Lower lobe of right lung (tissue), 2 donors: ENCODE measurements at places on chromosomes 1 and 21.
A peak's percentile ranks its signal among the peaks of the same experiment; 100 is the strongest.

- no peak for DNase-seq
Observed at GRCh38 chr1:40064797-40065499, 24.4 kb downstream of the CAP1 start.

DNA sequence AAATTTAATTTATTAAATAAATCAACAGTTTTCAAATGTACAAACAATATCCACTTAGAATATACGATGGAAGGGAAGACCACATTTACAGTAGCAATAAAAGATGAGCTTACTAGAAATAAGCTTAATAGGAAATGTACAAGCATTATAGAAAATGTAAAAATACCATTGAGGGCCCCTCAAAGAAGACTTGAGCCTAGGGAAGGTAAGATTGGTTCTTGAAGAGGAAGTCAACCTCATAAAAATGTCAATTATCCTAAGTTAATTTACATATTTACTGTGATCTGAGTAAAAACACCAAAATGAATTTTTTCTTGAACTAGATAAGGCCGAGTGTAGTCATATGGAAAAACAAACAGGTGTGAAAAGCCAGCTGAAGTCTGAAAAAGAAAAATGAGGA lies 39.7 kb upstream of the TRIM67 start:
- DNase-seq: no peak

- no peak for DNase-seq
Observed at GRCh38 chr1:54137534-54138061, 15.2 kb downstream of the CDCP2 start.

- no peak for DNase-seq
Observed at GRCh38 chr21:44789880-44790279, 11.7 kb downstream of the UBE2G2 start.

DNA sequence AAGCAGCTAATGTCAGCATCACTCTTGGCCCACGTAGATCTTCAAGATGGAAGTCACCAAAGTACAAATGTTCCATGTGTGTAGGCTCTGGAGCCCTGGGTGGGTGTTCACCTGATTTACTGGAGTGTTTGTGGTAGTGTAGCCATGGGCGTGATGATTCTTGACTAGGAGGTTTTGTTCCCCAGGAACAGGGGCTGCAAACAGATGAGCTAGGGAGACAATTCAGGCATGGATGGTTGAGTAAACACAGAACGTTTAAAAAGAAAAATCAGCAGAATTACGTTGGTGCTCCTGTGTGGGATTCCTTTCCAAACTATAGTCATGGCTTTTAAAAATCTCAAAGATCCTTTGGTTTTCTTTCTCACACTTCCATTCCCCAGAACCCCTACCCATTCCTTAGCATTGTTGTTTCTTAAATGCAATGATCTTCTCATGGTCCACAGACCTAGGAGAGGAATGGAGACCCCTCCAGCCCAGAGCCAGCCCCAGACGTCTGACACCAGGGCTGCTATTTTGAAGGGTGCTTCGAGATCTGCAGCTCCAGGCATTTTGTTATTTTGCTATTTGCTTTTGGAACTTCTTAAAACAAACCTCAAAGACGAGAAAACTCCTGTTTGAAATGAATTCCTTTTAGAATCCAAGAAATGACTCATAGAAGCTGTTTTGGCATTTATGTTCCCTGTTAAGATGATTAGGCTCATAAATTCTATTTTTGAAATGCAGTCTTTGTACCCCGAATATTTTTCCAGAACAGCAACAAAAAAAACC lies 115.1 kb downstream of the ETS2 start:
- no peak for DNase-seq

DNA sequence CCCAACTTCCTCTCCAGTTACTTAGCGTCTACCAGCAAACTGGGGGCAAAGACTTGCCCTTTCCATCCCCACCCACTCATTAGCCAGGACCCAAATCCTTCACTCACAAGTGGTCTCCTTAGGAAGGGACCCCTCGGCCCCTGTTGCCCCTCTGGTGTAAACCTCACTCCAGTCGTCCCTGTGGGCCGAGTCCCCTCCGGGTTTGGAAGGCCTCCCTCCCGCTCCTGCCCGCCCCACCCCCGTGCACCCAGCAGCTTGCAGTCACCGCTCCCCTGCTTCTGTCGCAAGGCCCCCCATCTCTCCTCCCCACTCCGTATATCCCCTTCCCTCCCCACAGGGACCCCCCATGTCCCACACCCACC lies 1.2 kb downstream of the EFHD2 start:
- DNase-seq: no peak

- DNase-seq: no peak
Observed at GRCh38 chr1:37433171-37433570, 41.2 kb upstream of the ZC3H12A start.

GRCh38 chr1:226863446-226863845 lies 7.0 kb upstream of the PSEN2 start:
- DNase-seq: no peak

- no peak for DNase-seq
Observed at GRCh38 chr1:50493710-50494109, 70.5 kb upstream of the DMRTA2 start.

DNA sequence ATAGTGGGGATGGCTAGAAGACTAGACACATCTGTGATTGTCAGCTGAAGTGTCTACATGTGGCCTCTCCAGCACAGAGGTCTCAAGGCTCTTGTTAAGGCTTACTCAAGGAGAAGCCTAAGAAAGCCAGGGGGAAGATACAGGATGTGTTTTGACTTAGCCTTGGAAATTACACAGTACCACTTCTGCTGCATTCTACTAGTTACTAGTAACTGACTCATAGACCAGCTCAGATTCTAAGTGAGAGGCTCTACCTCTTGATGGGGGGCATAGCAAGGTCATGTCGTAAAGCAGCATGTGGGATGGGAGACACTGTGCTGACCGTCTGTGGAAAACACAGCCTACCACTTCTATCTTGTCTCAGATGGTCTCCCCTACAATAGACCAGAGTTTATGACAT lies 99.5 kb downstream of the UBE2U start:
- DNase-seq: no peak

DNA sequence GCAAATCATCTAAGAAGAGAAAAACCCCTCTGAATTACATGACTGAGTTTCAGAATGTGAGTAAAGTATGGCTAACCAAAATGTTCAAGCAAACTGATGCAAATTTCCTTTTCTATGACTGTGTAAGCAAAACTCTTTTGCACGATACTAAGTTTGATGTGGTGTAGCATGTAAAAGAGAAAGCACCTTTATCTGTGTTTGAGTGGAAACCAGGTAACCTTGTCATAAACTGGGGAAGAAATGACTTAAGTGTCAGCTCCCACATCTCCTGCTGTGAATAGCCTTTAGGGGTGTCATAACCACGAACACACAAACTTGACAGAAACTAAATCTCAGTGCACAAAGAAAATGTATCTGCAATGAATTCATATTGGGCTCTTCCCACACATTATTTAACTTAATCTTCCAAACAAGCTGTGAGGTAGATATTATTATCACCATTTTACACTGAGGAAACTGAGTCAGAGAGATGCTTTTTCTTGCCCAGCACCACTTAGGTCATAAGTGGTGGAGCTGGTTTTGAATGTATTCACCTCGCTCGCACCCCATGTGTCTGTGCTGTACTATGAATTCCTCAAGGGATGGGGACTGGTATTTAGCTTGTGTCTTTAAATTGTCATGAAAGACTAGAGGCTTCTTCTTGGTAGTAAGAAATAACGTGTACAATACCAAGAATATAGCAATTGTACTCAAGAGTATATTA lies 32.9 kb upstream of the IL12RB2 start:
- DNase-seq: no peak

- DNase-seq: peak; percentile 72
Observed at GRCh38 chr1:101309334-101310311, 72.8 kb downstream of the S1PR1 start.

DNA sequence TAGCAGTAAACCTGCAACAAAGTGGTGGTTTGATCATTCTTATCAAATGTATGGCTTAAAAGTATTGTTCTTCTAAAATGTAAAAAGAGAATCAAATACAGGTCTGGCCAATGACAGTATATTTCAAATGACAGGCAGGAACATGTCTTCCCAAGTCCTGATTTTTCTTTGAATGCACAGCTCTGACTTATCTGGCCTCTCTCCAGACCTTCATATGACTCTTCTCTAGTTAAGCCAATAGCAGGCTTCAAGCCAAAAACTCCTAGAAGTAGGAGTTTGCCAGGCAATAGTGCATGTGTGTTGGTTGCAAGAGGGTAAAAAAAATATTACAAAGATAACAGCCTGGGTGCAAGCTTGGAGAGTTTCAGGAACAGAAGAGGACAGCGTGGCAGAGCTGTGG lies 345.5 kb downstream of the SMYD3 start:
- DNase-seq: no peak

DNA sequence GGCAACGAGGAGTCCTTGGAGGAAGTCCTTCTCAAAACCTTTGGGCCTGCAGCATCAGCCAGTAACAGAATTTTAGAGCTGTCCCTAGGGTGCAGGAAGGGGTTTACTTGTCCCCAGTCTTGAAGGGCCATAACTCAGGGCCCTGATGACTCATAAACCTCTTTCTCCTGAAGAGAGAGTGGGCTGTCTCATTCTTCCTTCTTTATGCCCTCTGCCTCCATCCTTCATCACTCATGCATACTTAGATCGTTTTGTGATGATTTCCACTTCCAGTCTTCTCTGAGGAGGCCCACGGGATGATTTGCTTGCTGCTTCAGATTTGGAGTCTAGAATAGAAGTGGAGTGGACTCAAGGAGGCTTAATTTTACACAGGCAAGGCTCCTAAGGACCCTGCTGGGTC lies 60.2 kb downstream of the NDUFS5 start:
- DNase-seq: no peak

- no peak for DNase-seq
Observed at GRCh38 chr1:107499139-107499744, 358.4 kb downstream of the NTNG1 start.

GRCh38 chr1:39957299-39958015 lies 2.5 kb downstream of the MFSD2A start:
- no peak for DNase-seq

DNA sequence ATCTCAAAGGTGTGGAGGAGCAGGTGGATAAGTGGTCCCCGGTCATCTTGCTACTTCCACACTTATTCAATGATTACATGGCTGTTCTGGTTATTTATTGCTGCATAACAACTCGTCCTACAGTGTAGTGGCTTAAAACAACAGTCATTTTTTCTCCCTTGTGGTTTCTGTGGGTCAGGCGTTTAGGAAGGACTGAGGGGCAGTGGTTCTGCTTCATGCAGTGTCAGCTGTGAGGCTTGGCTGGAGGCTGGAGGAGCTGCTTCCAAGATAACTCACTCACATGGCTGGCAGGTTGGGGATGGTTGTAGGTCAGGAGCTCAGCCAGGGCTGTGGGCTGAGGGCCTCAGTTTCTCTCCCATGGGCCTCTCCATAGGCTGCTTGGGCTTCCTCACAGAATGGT lies 5.9 kb upstream of the SLC6A17 start:
- no peak for DNase-seq

- DNase-seq: no peak
Observed at GRCh38 chr21:38244885-38245869, 11.6 kb upstream of the KCNJ15 start.

GRCh38 chr21:29238967-29239290 lies 59.8 kb upstream of the BACH1 start:
- DNase-seq: no peak

DNA sequence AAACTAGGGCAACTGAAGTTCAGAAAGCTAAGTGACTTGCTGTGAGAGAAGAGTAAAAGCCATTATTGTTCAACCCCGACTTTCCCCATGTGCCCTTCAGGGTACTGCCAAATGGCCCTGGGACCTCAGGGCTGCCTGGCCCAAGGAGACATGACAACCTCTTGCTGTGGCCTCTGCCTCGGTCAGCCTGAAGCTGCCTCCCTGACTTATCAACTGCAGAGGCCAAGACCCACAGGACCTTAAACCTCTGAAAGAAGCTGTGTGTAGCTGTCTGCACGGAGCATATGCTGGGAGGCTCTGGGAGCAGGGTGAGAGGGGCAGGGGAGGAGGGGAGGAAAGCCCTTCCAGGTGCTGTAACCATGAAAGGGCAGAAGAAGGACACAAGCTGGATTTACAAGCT lies 35.9 kb downstream of the HMGB4 start:
- no peak for DNase-seq

DNA sequence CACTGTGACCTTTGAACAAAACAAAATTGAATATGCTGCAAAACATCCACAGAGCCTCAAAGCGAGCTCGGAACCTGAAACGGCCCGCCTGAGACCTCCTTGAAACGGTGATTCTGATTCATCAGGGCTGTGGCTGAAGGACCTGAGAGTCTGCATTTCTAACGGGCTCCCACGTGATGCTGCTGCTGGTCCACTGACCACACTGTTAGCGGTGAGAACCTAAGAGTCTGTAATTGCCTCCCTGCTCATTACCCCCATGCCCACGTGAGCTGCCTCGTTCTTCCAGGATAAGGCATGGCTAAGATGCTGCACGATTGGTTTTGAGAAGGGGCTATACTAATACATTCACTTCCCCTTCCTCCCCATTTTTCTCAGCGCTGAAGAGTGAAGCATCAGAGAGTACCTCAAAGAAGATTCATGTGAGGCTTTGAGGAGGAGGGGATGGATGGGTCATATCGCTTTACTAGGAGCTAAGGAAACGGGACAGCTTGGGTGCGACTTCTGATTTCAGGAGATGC lies 9.7 kb downstream of the TLR5 start:
- no peak for DNase-seq

DNA sequence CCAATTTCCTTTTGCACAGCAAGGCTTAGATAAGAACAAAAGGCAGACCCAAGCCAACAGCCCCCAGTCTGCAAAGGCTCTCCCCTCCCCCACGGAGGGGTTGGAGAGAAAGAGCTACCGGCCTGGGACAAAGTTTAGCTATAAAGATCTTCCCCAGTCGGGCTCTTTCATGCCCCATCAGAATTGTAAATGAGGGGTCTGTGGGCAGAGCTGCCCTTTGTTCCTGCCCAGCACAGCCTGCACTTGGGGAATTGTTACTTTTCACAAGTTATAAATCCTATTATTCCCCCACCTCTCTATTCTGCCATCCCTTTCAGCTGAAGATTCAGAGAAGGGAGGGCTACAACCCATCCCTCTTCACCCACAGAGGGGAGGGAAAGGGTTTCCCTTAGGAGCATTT lies 3.5 kb downstream of the MYCL start:
- DNase-seq: no peak

DNA sequence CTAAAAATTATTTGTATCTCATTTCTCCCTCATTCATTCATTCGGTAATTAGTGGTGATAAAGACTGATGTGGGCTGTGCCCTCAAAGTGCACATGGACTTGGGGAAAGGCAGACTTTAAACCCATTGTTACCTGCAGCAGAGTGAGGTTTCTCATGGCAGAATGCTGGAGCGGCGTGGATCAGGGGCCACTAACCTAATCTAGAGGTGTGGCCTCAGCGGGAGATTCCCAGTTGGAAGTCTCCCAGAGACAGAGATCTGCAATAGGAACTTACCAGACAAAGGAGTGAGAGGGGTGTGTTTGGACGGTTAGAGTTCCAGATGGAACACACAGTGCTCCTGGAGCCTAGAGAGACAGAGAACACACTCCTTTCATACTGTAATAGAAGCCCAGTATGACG lies 73.5 kb downstream of the VPS26C start:
- DNase-seq: no peak

- DNase-seq: no peak
Observed at GRCh38 chr1:242139986-242140385, 141.1 kb upstream of the MAP1LC3C start.

- no peak for DNase-seq
Observed at GRCh38 chr1:39494671-39495410, 3.4 kb downstream of the BMP8A start.
